Dermis blood vessel endothelial cell (primary cell): ENCODE measurements at places on chromosomes 7 and 10.

DNA sequence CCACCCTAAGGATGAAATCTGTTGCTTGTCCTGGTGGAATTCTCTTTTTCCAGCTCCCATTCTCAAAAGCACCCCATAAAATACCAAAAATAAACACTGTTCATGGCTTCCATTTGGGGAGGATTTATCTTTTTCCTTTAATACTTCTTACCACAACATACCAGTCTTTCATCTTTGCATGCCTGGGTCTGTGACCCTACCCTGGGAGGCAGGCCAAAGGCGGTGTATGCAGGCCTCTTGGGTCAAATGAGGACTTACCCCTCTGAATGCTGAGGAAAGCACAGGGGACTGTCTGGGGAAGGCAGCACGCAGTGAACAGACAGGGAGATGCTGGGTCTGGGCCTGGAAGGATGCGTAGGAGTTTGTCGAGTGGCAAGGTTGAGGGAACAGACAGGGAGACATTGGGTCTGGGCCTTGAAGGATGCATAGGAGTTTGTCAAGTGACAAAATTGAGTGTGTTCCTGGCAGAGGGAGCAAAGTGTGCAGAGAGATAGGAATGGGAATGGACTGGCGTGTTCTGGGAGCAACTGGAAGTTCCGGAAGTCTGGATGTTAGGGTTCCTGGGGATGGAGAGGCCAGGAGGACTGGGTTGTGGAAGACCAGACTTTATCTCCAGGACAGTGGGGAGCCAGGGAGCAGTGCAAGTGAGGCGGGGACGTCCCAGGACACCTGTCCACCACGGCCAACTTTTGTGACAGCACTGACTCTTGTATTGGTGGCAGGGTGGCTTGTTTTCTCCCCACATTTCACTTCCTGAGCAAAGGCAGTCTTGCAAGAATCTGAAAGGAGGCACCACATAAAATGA is 40.8 kb downstream of the MYL10 start:
- DNase-seq, result no peak

DNA sequence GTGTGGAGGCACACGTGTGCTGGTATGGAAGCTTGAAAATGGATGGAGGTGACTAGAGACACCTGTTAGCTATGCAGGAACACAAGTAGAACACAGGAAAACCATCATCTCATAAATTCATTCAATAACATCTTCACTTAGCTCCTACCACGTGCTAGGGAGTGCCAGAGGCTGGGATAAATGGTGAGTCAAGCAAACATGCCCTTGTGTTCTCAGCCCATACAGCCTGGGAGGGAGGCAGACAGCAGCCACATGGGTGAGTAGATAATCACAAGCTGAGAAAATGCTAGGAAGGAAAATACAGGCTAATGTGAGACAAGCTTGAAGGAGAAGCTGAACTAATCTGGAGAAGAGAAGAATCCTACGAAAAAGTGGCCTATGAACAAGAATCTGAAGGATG is 468.0 kb upstream of the ZMIZ1 start:
- no peak for DNase-seq

GRCh38 chr10:34705563-34705962 is 109.5 kb downstream of the PARD3 start:
- DNase-seq, result no peak

DNA sequence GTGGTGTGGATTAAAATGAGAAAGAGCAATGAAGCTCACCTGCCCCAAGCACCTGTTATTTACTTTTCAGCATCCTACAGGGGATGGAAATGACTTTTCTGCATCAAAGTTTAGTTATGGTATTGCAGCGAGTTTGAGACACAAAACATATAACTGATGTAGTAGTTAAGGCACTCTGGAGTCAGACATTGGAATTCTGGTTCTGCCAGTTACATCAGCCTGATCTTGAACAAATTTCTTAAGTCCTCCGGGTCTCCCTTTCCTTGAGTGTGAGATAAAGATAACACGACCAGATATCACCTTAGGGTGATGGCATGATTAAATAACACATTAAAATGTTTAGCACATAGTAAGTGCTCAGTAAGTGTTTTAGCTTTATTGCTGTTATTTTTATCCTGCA is 97.4 kb downstream of the ATXN7L1 start:
- DNase-seq, result no peak

GRCh38 chr7:148026713-148027112 is 563.9 kb upstream of the C7orf33 start:
- no peak for DNase-seq

- DNase-seq, result no peak
Measured at GRCh38 chr10:56646329-56647111, 285.5 kb upstream of the ZWINT start.

DNA sequence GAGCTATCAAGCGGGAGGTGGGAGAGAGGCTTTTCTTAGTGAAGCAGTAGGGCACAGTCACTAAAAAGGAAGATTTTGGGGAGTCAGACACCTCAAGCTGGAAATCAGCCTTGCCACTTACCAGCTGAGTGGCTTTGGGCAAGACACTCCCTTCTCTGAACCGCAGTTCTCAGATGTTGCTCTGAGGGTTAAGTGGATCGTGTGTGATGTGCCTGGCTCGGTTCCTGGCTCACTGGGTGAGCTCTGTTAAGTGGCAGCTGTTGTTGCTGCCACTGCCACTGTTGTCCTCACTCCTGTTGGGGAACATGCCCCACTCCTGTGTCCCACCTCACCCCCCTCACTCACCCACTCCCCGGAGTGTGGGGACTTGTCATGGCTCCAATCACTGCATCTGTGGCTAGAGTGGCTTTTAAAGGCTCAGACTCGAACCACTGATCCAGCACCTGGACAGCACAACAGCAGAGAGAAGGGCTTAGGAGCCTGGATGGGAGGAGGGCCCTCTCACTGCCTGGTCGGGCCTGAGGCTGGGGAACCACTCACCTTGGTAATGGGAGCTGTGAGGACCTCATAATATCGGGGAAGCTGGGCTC is 20.0 kb downstream of the PYROXD2 start:
- DNase-seq, result no peak

DNA sequence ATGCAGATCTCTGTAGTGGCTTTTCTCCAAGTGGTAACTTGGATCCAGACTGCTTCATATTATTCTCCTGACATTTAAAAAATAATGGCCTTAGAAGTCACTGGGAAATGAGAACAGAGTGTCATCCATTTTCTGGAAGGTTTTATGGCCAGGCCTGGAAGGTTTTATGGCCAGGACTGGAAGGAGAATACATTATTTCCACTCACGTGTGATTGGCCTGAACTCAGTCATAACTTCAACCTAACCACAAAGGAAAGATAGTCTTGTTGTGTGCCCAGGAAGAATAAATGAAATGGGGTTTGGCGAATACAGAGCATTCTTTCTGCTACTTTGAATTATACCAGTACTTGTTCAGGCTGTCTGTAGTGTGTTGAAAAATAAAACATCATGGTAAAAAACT is 360.9 kb downstream of the GPAM start:
- DNase-seq, result no peak

DNA sequence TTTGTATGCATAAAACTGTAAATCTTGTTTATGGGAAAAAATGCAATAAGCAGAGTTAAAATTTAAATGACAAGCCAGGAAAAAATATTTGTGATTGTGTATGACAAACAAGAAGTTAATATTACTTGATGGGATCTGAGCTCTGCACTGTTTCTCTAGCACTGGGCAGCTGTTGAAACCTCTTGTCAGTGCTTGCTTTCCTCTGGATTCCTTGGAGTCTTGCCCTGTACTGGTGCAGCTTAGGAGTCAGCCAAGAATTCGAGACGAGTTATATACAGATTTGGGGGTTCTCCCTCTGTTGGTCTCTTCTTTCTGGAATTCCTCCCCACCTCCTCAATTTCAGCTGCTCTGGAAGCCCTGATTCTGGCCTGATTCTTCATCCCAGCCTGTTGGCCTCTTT is 24.3 kb upstream of the OPN4 start:
- DNase-seq, result no peak

DNA sequence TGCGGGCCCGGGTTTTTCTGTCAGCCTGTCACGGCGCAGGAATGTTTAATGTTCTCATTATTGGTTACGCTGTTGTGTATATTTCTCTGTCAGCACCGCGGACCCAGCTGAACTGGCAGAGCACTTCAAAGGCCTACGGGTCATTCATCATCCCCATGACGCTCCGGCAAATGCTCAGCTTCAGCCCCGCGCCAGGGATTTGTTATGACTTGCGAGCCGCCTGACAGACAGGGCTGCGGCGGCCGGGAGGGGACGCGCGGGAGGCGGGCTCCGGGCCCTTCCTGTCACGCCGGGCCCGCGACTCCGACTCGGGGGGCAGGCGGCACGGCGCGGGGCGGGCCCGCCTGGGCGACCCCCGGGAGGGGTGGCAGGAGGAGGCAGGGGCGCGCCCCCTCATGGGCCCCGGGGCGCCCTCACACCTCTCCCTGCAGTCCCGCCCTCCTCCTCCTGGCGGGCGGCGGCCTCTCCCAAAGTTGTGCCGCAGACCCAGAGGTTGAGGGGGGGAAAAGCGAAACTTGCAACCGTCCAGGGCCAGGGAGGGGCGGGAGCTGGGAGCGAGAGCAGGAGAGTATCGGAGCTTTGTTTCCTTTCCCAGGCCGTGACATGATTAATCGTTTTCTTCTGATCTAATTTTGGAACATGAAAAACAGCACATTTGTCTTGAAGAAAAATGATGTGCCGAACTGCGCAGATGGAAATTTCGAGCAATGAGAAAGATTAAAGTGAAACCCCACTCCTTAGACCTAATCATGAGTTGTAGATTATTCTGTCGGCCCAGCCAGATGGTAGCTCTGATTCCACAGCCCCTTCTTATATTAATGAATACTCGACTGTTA is 59.3 kb upstream of the COMTD1 start:
- DNase-seq, result peak; percentile 78

DNA sequence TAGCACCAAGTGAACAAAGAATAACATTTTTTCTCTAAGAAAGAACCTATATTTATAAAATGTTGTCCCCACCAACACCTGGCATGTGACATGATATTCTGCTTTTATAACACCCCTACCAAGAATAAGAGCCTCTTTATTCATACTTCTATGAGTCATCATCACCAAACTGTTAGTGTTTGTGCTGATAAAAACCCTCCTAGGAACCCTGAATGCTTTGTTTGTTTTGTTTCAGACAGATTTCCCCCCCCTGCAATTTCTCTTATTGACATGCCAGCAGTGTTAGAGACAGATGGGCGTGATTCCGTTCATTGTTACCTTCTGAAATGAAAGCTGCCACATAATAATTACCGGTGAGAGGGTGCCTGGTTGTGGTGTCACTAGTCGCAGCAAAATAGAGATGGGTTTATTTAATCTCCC is 651.1 kb downstream of the SORCS1 start:
- DNase-seq, result no peak

- DNase-seq, result peak; percentile 20
Measured at GRCh38 chr7:91880016-91880412, 488 bp downstream of the MTERF1 start.

DNA sequence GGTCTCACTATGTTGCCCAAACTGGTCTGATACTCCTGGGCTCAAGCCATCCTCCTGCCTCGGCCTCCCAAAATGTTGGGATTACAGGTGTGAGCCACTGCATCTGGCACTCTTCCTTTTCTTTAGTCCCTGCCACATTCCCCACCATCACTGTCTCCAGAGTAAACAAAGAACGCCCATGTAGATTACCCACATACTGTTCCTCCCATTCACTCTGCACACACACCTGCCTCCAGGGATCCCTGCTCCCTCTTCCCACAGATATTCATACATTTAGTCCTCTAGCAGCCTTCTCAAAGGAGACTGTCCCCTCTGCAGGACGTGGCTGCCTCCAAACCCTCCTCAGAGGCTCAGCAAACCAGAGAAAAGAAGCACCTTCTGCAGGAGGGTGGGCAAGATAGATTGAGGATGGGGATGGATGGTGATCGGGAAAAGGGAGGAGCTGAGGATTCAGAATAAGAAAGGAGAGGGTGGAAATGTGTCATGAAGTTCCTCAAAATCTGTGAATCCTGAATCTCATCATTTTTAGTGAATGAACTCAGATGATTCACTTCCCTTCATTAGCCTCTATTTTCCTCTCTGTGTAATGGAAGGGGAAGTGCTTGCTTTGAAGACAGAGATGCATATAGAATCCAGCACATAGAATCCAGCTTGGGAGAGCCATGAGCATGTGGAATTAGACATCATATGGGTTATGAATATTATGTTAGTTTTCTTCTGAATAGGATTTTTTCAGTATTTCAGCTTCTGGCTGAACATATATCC is 5.5 kb upstream of the PLAU start:
- DNase-seq, result peak; percentile 65

DNA sequence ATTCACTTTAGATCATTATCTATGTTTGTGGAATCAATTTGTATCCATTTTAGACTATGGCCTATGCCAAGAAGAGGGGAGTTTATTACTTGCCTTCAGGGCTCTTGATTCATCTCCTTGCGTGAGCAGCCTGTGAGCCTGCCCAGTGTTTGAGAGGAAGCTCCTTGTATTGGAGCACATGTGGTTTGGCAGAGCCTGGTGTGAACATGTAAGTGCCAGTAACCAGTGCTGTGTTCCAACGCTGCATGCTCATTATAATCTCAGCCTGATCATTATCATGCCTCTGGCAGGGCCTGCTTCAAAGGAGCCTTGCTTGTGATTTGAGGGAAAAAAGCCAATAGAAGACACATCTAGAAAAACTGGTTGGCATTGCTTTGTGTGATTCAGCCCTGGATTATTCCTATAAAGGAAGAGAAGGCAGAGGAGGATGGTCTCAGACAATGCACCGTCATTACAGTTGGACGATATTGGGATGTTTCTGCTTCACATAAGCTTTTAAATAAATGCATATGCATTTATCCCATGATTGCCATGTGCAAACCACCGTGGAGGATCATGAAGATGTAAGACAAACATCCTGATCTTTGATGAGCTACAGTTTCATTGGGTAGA is 203.4 kb upstream of the AHR start:
- no peak for DNase-seq

DNA sequence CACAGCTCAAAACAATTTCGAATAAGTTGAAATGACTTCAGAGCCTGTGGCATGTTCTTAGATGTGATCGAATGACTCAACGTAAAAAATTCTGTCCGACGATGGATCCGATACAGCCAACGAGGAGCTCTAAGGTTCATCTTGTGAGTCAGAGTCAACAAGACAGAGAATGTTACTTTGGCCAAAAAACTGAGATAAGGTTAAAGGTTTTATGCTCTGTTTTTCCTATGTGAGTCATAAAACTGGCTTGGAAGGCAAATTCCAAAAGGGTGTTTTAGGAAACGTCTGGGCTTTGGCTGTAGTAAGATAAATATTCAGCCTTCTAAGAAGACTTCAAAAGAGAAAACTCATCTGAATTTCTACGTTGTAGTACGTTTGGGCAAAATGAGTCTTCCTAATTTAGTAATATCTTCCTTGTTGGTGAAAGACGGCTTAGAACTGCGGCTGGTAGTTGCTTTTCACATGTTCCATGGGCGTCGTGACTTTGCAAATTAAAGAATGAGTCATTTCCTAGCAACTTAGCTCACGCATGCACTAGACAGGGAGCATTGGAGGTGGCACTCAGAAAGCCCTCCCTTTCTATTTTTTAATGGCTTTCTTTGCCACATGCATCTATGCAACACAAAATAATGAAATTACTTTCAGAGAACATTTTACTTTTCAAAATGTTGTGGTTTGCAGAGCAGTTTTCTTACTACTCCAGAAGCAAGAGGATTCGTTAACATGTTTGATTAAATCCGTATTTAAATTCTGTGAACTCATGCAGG is 28.2 kb downstream of the PFKP start:
- peak; percentile 98 for DNase-seq
